Stimulated activated naive CD4-positive, alpha-beta T cell (primary cell): ENCODE measurements at places on chromosomes 11 and 22.
A peak's percentile ranks its signal among the peaks of the same experiment; 100 is the strongest.

DNA sequence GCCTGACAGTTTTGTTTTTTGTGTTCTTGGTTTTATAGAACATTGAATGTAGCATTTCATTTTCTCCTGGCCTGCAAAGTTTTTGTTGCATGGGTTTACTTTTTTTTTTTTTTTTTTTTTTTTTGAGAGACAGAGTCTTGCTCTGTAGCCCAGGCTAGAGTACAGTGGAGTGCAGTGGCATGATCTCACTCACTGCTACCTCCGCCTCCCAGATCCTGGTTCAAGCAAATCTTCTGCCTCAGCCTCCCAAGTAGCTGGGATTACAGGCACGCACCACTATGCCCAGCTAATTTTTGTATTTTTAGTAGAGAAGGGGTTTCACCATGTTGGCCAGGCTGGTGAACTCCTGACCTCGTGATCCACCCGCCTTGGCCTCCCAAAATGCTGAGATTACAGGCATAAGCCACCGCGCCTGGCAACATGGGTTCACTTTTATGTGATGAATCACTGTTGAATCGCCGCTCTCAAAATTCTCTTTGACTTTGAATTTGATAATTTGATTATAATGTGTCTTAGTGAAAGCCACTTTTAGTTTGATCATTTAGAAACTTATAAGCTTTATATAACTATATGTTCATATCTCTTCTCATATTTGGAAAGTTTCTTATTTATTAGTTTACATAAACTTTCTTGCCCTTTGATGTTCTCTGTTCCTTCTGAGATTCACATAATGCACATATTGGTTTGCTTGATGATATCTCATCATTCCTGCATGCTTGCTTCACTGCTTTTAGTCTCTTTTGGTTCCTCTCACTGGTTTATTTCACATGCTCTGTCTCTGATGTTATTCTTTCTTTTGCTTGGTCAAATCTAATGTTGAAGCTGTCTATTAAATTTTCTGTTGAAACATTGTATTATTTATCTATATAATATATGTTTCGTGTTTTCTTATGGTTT is 589.0 kb upstream of the CNTN5 start:
- DNase-seq = no peak

DNA sequence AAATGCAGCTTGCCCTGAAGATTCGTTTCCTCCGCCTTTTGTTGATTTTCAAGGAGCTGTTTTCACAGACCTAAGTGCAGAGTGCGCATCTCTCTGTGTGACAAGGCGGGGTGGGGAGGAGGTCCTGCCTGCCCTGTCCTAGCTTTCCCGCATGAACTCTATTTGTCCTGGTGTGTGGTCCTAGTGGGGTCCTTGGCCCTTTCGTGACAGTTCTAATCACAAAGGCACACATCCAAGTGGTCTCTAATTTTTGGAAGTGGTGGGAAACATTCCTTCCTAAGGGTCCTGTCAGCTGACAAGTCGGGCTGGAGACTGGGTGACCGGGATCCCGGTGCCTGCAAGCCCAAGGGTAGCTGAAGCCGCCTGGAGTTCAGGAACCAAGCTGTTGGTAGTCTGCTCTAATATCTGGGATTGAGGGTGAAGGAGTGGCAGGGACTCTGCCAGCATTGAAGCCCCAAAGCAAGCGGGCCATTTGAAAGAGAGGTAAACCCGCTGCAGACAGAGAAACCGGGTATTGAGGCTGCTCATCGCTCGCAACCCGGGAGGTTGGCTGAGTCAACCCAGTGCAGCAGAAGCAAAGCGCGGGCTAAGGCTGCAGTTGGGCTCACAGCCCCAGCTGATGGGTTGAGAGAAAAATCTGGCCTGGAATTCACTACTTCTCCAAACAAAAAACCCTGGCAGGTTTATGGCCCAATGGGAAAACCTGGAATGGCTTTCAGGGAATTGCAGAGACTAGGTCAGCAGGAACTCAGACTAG is 28.1 kb upstream of the FBXO3 start:
- DNase-seq = peak; percentile 7

GRCh38 chr11:14819596-14819995 is 72.4 kb downstream of the CYP2R1 start:
- no peak for DNase-seq

- DNase-seq = no peak
These were observed 85.1 kb upstream of the CARD18 start for GRCh38 chr11:105224482-105225253.

DNA sequence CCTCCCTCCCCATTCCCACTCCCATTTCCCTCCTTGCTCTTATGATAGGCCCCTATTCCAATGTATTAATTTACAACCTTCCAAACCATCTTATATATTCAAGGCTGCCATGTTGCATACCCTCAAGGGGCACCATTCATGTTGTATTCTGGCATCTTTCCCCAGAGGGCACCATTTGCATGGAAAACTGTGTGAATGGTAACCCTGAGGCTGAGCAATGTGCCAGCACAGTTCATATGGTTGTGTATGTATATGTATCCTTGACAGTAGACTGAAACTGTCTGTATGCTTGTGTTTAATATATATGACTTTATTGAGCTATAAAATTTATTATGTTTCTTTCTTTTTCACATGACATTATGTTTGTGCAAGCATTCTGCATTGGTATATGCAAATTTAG is 7.3 kb downstream of the RASSF10 start:
- DNase-seq = no peak

DNA sequence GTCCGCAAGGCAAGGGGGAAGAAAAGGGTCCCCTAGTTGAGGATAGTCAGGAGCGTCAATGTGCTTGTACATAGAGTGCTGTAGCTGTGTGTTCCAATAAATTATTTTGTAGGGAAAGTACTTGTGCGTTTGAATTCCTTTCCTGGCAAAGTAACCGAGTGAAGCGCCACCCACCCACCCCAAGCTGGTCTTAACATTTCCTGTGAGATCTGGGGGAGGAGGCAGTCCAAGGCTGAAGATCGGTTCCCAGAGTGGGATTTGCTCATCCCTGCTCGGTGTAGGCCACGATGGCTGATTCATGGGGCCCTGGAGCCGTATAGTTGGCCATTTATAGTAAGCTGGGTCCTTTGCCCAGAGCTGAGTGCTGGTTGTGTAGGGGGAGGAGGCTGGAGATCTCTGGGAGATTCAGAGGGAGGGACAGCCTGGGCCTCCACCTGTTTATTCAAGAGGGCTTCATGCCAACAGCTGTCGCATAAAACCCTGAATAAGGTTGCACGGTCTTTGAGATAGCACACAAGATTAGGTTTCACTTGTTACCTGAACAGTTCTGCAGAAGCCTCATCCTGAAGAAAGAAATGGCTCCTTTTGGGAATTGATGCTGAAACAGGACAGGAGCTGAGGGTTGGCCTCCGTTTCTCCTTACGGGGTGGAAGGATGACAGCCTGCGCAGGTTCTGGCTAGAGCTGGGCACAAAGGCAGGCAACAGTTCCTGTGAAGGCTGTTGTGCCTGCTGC is 2.4 kb downstream of the ATF4 start:
- no peak for DNase-seq

GRCh38 chr11:64076758-64077157 is 41.0 kb downstream of the FLRT1 start:
- no peak for DNase-seq

- no peak for DNase-seq
These were observed 4.0 kb downstream of the PHOX2A start for GRCh38 chr11:72239849-72240460.

GRCh38 chr22:50548921-50549790 is 3.5 kb downstream of the KLHDC7B start:
- no peak for DNase-seq

DNA sequence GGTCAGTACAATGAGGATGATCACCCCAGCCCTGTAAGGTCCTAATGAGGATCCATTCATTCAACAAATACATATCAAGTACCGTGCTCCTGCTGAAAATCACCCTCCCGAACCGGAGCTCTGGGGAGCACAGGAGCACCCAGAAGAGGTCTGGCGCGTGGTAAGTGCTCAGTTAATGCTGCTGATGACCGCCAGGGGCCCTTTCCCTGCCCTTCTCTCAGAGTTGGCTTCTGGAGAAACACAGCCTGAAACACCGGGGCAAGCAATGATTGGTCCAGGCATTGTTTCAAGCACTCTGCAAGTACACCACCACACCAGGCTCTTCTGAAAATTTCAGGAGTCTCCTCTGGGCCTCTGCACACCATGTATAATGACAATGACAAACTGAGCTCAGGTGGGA is 3.8 kb upstream of the CCDC86 start:
- DNase-seq = no peak

- no peak for DNase-seq
These were observed 113.2 kb downstream of the MIAT start for GRCh38 chr22:26770624-26771023.

DNA sequence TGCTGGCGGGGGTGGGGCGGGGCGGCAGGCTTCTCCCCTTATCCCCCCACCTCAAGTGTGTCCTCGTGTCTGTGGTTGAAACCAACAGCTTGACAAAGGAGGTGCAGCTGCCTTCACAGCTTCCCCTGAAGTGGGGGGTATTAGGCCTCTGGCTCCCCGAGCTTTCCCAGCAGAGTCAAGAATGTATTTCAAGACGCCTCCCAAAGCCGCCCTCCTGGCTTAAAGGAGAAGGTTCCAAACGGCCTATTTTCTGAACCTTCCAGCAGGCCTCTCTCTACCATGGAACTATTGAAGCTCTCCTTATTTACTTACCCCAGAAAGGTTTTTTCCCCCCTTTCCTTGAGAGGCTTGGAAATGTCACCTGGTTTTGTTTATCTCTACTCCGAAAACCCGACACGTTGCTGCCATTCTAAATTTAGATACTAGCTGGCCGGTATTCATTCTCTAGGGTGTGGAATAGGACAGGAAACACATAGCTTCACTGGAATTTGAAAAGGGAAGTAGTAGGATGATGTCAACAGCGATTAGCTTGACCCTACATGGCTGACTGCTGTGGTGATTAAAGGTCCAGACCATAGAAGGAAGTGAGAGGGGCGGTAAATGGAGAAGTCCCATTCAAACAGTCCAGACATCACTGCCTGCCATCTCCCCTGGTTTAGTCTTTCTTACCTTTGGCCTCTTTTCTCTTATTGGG is 671 bp upstream of the PICALM start:
- DNase-seq = no peak

- no peak for DNase-seq
These were observed 28.3 kb downstream of the NECTIN1 start for GRCh38 chr11:119700536-119701346.
